PC-9 (cell line): ENCODE measurements at places on chromosomes 16 and 17. TPM values are rescaled to one million over a fixed set of nuclear protein-coding genes. Genes with fewer than 3 reads are reported as not detected.

The PIK3R5 gene
- not detected in 2 replicates for total RNA-seq

The GCSH gene
- total RNA-seq = 51.7 and 71.1 TPM in 2 replicates

The CD300E gene
- total RNA-seq = not detected in 2 replicates

The PRM1 gene
- total RNA-seq = not detected in 2 replicates

The GPR142 gene
- total RNA-seq = not detected in 2 replicates

The RFWD3 gene
- 49.5 and 58.0 TPM in 2 replicates for total RNA-seq

The ABI3 gene
- not detected in 2 replicates for total RNA-seq

The TSNAXIP1 gene
- 1.9 and 2.2 TPM in 2 replicates for total RNA-seq

The STXBP4 gene
- total RNA-seq = 6.2 and 12.0 TPM in 2 replicates

The ZNF469 gene
- total RNA-seq = 9.8 and 16.1 TPM in 2 replicates

The PLA2G10 gene
- total RNA-seq = 5.8 and 9.0 TPM in 2 replicates

The XAF1 gene
- total RNA-seq = 20.8 and 27.6 TPM in 2 replicates

The MYH8 gene
- not detected in 2 replicates for total RNA-seq

The CETP gene
- total RNA-seq = not detected in 2 replicates

The TBC1D28 gene
- total RNA-seq = not detected in 2 replicates
